ENCODE measurements at places on chromosomes 12 and 14.

- DNase-seq: no peak
These were observed 7.3 kb downstream of the JAG2 start for GRCh38 chr14:105161309-105161708.

GRCh38 chr14:47917344-47917954 is 242.0 kb upstream of the MDGA2 start:
- no peak for DNase-seq

DNA sequence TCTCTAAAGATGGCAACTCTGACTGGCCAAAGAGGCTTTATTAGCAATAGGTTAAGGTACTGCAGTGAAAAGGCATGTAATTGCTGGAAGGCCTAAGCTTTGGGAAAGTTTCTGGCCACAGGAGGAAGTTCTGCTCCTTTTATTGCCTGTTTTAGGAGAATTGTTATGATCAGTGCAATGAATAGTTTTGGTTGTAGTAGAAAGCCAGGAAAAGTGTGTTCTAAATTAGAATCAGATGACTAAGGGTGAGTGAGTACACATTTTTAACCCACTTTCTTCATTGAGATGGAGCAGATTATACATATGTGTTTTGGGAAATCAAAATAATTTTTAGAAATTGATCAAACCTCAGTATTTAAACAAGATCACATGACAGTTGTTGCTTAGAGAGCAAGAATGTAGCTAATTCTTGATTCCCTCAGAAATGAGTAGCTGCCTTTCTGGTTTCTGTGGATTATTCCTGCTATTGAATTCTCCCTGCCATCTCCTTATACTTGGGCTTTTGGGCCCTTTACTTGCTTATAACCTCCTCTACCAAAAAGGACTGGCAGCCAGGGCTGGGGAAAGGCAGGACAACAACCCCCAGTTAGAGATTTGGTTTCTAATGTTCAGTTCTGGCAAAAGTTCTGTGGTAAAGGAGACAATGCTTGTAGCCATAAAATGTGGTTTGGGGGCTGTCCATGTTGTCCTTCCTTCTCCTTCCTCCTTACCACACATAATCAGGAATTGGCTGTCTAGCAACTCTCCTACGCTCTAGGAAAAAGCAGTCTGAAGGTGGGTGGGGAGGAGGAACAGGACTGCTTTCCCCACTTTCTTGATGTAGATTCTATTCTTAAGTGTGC is 217.1 kb downstream of the SLC38A4 start:
- DNase-seq: no peak

DNA sequence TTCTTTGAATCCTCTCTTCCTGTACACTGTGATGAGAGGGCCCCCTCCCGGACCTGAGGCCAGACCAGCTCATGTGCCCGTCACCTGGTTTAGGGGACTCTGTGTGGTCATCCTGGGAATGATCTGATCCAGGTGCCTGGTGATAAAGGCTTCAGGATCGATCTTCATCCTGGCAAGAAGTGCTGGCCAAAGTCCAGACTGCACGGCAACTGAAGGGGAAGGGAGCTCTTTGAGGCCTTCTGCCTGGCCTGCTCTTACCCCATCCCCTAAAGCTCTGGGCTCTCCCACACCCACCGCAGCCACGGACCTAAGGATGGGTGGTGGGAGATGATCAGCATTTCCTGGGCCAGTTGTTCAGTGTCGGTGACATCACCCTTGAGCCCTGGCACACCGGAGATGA is 31.8 kb downstream of the GCN1 start:
- no peak for DNase-seq

DNA sequence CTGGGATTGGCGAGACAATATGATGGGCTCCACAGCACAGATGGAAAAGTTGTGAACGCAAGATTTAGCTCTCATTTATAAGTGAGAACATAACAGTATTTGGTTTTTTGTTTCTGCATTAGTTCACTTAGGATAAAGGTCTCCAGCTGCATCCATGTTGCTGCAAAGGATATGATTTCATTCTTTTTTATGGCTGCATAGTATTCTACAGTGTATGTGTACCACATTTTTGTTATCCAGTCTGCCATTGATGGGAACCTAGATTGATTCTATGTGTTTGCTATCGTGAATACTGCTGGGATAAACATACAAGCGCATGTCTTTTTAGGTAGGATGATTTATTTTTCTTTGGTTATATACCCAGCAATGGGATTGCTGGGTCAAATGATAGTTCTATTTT is 23.6 kb downstream of the TBK1 start:
- DNase-seq: no peak

DNA sequence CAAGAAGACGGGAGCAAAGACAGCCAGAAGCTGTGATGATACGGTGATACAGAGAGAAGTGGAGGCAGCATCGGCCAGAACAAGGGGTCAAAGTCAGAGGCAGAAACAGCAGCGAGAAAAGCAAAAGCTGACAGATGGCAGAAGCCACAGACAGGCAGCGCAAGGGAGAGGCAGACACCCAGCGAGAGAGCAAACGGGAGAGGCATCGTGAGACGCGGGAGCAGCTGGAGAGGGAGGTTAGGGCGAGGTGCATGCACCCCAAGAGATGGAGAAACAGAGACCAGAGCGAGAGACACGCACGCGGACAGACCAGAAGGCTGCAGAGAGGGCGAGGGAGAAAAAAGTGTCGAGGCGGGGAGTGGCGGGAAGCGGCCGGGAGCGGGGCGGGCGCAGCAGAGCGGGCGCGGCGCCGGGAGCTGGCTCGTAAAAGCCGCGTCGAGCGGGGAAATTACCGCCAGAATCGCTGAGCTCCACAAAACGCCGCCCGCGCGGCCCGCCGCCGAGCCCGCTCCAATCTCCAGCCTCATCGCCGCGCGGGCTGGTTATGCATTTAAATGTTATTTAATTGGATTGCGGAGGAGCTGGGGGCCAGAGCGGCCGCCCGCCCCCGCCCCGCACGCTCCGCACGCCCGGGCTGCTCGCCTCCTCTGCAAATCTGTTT is 15.6 kb downstream of the SMUG1 start:
- DNase-seq: no peak

DNA sequence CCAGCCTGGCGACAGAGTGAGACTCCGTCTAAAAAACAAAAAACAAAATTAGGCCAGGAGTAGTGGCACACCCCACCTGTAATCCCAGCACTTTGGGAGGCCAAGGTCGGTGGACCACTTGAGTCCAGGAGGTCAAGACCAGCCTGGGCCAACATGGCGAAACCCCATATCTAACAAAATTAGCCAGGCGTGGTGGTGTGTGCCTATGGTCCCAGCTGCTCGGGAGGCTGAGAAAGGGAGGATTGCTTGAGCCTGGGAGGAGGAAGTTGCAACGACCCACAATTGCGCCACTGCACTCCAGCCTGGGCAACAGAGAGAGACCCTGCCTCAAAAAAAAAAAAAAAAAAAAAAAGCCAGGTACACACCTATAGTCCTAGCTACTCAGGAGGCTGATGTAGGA is 37.0 kb downstream of the KDM2B start:
- no peak for DNase-seq

DNA sequence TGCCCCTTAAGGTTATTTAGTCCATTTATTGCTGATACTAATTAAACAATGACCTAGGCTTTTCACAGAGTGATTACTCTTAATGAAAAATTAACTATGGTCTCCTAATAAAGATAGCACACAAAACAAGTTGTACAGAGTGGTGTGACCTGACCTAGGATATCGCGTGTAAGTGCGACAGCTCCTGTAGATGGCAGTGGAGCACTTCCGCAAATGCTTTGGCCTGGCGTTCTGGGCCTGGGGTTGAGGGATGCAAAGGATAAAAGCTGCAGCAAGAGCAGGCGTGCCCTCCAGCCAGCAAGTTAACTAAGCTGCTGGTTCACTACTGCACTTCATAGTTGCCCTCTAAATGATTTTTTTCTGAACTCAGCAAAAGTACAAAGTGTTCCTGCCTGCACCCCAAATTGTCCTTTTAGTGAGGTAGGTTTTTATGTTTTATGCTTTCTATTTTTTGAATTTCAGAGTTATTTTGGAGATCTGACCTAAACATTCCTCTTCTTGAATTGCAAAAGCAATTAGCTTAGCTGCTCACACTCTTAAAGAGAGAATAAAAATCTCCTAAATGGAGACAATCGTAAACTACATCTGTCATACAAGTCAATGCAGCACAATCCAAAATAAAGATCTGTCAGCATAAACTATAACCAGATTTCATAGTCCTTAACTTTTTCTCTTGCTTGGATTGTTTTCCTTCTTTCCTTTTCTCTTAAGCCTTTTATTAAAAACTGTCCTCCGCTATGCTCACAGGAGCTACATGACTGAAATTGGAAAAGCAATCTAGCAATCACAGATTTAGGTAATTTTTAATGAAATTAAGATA is 379.6 kb downstream of the LRIG3 start:
- no peak for DNase-seq

DNA sequence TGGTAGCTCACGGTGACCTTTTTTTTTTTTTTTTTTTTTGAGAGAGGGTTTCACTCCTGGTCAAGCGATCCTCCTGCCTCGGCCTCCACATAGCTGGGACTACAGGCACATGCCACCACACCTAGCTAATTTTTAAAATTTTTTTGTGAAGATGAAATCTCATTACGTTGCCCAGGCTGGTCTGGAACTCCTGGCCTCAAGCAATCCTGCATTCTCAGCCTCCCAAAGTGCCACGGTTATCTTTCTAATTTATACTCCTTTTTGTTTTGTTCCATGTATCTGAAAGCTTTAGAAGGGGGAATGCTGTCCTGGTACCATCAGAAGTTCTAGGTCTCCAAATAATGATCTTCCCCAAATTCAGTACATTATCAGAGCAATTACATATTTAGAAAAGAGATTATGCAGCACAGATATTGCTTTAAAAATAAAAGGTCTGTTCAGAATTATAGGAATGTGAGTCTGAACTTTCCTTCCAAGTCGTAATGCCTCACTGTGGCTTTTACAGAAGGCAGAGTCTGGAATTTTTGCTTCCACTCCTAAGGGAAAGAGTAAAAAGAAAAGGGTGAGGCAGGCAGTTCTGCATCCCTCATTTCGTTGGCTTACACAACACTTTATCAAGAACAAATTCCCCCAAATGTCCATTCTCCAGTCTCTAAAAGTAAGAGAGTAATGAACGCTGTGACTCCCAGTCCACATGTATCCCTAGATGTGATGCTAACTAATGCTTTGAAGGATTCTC is 73.0 kb downstream of the GCH1 start:
- no peak for DNase-seq

DNA sequence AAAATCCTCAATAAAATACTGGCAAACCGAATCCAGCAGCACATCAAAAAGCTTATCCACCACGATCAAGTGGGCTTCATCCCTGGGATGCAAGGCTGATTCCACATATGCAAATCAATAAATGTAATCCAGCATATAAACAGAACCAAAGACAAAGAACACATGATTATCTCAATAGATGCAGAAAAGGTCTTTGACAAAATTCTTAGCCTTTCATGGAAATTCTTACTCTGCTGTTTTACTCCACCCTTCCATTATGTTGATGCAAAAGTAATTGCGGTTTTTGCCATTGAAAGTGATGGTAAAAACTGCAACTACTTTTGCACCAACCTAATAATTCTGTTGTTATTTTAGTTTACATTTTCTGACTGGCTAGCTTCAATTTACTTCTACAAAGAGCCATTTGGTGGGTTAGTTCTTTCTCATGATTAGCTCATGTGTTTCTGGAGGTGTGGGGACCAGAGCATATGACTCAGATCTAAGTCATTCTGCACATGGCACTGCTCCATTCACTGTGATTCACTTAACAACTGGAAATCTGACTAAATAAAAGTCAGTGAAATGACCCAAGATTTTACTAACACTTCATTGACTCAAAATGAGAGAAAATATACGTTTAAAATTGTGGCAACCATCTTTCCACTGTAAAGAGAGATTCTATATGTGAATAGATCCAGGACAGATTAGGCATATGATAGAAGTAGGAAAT is 99.9 kb downstream of the TMTC3 start:
- no peak for DNase-seq

DNA sequence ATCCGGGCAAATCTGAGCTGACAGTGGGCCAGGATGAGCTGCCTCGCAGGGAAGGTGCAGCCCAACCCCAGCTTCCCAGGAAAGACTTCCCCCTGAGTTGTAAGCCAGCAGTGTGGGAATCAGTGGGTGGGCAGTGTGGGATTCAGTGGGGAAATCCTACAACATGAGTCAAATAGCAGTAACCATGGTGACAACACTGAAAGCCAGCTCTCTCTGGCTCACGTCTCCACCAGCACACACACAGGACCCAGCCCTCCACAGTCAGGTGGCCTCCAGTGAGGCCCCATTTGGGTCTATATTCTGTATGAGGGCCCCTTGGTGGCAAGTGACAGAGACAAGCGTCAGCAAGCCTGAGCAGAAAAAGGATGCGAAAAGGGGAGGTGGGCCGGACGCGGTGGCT is 6.0 kb upstream of the LGALS3 start:
- DNase-seq: no peak

DNA sequence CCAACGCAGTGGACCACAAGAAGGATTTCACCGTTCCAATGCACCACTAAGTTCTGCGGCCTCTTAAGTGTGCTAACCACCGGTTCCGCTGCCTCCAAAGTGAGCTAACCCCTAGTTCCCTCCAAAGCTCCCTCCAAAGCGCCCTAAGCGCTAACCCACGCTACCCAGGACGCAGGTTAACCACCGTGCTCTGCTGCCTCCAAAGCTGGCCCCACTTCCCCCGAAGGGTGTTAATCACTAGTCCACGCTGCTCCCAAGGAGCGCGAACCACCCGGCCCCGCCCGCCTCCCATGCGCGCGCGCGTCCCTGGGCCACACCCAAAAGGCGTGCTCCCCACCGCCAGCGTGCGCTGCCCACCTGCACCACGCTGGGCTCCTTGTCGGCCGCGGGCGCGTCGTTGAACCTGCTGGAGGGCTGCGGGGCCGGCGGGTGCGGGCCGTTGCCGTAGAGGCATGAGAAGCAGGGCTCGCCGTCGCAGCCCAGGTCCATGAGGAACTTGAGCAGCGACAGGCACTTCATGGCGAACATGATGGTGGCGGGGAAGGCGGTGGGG is 11.7 kb downstream of the FAM181A start:
- no peak for DNase-seq

DNA sequence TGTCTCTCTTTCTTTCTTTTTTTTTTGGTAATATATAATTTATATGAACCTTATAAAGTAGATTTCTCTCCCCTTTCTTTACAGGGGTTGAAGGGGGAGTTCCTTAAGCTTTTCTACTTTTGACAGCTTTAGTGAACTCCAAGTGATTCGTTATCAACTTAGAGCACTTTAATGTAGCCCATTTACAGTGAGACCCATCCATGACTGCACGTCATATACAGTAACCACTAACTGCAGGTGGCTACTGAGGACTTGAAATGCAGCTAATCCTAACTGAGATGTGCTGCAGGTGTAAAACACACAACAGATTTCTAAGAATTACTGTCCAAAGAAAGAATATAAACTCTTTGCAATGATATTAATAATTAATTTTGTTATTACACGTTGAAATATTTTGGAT is 582 bp downstream of the LRRIQ1 start:
- DNase-seq: no peak

GRCh38 chr14:92832137-92832700 is 38.1 kb downstream of the GOLGA5 start:
- DNase-seq: peak; percentile 12

- DNase-seq: no peak
These were observed 425.6 kb downstream of the NRXN3 start for GRCh38 chr14:78595797-78596196.

GRCh38 chr12:117100851-117101673 is 1.8 kb upstream of the TESC start:
- DNase-seq: peak; percentile 36

All from GF-D8 (cell line).